Stimulated activated CD4-positive, alpha-beta T cell treated with anti-CD3 and anti-CD28 coated beads, Interleukin-1b, Interleukin-23, amount 100 ng/mL, for 4 hours (primary cell): ENCODE measurements at places on chromosomes 12 and 14.

DNA sequence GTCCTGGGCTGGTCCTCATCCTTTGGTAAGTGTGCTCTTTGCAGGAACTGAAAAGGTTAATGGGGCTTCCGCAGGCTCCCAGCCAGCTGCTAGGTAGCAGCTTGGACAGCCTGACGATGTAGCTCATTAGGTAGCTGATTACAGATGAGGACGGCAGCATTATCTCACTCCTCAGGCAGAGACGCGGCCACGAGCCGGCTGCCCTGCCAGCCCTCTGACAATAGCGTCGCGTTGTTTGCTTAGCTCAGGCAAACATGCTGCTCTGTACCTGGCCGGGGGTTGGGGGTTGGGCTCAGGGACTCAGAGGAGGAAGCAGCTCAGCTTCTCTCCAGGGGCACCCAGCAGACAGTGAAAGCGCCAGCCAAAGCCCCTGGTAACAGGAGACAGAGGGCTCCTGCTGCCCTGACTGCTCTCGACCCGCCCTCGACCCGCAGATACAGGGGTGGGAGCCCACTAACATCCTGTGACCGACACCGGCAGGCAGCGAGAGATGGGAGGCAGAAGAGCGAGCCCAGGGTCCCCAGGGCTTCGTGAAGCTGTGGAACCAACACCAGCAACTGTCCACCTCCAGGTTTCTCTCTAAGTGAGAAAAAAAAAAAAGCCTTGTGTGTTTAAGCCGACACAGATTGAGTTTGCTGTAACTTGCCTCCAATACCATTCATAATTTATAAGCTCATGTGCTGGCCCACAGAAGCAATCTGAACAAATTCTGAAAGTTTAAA, 53.4 kb upstream of the DLK1 start:
- DNase-seq: no peak

DNA sequence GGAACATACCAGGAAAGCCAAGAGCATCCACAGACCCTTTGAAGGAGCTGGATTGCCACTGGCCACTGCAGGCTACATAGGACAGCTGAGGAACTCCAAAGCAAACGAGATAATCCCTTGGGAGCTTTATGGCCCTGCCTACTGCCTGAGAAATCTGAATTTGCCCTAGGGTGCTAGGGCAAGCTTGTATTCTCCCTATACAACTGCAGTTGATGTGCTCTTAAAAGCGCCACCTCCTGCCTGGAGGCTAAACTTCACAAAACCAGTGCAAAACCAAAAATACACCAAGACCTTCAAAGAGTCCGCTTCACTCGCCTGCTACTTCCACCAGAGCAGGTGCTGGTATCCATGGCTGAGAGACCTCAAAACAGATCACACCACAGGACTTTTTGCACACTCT, 99.6 kb upstream of the KRR1 start:
- DNase-seq: no peak

DNA sequence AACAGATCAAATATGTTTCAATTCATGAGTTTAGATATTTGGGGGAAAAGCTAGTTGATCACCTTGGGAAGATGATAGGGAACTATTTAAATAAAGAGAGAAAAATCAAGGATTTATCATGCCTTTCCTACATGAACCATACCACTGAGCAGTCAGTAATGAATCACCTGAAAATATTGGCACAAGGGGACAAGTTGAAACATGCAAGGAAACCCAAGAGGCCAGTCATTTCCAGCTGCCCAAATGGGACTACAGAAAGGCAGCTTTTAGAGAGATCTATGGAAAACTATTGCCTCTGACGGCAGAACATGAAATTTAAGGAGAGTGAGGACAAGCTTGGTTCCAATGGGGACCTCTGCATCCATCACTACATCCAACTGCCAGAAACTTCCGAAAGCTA, 14.1 kb upstream of the ETV6 start:
- DNase-seq: no peak

GRCh38 chr12:10027721-10028120, 2.8 kb upstream of the CLEC9A start:
- DNase-seq: no peak

GRCh38 chr14:20799456-20799891, 3.2 kb downstream of the RNASE1 start:
- no peak for DNase-seq

- no peak for DNase-seq
Observed at GRCh38 chr12:22787557-22787956, 162.6 kb downstream of the ETNK1 start.

- no peak for DNase-seq
Observed at GRCh38 chr12:95385246-95386035, 88.5 kb upstream of the METAP2 start.

- DNase-seq: no peak
Observed at GRCh38 chr14:74973003-74973653, 17.7 kb upstream of the PGF start.

GRCh38 chr12:56326533-56326932, 7.3 kb downstream of the PAN2 start:
- DNase-seq: no peak

- peak; percentile 54 for DNase-seq
Observed at GRCh38 chr12:54360717-54361456, 3.4 kb downstream of the GPR84 start.

- no peak for DNase-seq
Observed at GRCh38 chr12:62400135-62400534, 66.5 kb upstream of the MON2 start.

DNA sequence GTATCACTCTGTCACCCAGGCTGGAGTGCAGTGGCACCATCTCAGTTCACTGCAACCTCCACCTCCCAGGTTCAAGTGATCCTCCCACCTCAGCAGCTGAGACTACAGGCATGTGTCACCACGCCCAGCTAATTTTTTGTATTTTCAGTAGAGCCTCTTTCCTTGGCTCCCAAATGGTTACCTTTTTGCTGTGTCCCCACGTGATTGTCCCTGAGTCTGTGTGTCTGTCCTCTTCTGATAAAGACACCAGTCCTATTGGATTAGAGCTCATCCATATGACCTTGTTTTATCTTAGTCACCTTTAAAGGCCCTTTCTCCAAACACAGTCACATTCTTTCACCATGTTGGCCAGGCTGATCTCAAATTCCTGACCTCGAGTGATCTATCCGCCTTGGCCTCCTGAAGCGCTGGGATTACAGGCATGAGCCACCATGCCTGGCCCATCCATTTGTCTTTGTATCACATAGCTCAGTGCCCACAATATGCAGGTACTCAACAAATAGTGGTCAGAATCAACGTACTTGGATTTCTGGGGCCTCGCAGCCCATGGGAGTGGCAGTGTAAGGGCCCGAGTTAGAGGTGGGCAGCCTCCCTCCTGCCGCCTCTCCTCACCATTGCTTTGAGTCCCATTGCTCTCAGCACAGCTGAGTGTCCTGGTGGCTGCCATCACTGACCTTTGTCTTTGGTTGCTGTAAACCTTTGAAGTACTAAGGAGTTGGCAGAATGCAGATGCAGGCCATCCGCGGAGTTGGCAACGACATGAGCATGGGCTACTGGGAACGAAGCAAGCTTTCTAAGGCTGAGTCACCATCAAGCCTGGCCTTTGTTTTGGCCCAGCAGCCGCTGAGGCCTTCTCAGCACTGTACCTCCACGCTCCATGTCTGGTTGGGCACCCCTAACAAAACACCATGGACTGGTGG, 9.3 kb downstream of the TPCN1 start:
- no peak for DNase-seq

DNA sequence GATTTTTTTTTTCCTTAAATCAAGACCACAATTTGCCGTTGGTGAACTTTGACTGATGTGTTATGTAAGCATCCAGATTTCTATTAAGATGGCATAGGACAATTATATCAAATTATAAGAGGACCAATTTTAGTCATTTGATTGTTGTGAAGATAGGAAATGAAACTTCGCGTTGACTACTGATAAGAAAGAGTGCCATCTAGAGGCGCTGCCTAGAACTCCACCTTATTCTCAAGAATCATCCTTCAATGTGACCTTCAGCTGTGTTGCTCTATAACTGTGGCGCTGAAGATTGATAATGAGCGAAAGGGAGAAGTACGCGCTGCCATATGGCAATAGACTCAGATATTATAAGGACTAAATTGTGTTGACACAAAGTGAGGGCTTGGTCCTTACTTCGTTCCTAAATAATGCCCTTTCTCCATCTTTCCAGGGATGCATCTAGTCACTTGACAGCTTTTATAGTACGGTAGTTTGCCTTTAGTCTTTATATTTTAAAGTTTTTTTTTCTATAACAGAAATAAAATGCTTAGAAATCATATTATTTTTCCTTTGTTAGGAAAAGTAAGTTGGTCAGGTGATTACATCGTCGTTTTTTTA, 350.8 kb upstream of the STXBP6 start:
- no peak for DNase-seq

DNA sequence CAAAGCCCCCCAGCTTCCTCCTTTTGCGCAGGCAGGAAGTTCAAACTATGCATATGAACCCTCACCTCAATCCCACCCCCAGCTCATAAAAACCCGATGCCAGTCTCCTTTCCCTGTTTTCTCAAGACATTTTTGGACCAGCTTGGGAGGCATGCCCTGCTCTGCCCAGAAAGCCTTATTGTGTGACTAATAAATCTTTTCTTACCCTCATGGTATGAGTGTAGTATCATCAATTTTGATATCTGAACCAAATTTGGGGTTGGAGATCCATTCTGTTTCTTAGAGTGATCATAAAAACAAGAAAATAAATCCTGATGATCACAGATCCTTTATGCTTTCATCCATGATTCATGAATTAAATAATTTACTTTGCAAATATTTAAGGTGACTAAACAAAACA, 128.5 kb downstream of the ALG10B start:
- DNase-seq: no peak

DNA sequence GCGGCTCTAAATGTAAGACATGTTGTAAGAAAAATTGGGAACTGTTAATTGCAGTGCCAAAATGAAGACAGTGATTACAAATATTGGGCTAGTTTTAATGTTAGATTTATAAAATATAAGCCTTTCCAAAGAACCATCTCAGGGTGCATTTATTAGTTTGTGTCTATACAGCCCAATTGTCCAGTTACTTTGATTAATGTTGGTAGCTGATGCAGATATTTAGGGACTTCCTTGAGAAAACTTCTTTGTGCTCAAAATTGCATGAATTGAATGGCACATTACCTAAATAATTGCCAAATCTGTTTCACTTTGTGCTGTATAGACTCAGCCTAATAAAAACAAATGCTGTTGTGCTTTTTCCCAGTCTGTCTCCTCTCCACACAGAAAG, 83.7 kb downstream of the DAD1 start:
- no peak for DNase-seq

- DNase-seq: no peak
Observed at GRCh38 chr12:46892034-46892705, 66.4 kb upstream of the SLC38A4 start.

GRCh38 chr12:65355461-65355860, 77.0 kb downstream of the MSRB3 start:
- no peak for DNase-seq

DNA sequence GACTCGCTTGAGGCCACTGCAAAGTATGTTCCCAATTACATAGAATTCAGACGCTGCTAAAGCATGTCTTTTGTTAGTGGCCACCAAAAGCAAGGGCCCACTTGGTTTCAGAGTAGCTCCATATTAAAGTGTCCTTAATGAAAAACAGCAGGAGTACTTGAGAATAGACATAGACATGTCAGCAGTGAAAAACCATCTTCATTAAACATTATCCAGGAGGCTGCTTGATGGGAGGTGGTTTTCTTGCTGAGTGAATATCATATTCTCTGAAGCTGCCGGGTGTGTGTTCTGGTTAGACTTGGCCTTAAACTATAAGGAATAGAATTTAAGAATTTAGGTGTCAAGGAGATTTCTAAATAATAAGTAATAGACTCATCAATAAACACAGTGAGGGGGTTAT, 79.5 kb upstream of the CCDC198 start:
- DNase-seq: no peak

DNA sequence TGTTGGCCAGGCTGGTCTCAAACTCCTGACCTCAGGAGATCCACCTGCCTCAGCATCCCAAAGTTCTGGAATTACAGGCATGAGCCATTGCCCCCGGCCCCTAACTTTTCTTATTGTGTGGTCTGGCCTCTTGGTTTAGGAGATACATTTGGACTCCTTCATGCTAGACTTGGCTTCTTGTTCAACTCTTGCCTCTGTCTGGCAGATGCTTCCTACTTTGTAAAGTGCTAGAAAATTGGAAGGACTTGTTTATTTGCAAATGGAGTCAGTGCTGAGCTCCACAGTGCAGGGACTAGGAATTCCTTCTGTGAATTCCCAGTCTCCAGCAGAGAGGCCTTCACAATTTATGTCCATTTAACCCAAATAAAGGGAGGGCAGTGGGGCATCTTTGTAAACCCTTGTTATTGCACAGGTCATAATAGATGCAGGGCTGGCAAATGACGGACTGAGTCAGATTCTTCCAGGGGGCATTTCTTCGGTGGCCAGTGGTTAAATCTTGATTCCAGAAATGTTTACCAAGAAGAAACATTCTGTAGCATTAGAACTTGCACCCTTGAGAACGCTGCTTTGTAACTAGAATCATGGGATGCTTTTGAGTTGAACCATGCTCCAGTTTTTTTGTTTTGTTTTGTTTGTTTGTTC, 73.8 kb upstream of the TBX3 start:
- DNase-seq: no peak

DNA sequence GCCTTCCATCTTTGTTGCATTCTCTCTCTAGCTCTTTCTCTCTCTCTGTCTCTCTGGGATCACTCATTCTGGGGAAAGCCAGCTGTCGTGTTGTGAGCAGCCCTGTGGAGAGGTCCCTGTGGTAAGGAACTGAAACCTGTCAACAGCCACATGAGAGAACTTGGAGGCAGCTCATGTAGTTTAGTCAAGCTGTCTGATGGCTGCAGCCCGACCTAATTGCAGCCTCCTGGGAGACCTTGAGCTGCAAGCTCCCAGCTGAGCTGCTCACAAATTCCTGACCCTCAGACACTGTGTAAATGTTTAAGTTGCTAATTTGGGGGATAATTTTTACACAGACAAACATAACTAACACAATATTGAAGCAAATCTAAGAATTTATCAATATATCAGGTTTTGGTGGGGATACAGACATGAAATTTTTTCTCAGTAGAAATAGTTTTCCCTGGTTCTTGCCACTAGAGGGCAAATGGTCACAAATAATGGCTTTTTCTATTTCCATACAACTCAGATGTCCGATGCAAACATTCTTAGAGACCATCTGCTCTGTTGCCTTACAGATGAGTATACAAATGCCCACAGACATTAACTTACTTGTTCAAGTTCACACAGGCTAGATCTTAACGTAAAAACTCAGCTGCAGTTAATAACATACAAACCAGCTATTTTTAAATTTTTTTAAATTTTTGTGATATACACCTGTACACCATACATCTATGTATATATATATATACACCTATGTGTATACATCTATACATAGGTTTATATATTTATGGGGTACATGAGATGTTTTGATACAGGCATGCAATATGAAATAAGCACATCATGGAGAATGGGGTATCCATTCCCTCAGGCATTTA, 15.5 kb upstream of the KRR1 start:
- DNase-seq: no peak

DNA sequence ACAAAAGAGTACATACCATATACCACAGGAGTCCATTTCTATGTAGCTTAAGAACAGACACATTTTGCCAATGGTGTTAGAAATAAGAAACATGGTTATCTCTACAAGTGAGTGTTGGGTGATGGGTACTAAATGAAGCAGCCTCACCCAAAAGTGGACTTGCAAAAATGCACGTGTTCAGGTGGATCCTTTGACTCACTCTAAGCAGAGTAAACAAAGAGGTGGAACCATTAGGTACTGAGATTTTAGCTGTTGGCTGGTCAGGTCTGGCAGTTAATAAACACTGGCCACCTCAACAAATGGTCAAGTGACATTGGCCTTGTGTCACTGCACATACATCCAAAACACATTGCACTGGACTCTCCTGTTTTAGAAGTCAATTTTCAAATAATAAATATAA, 27.6 kb downstream of the EVL start:
- no peak for DNase-seq
